ENCODE measurements at places on chromosomes 3 and 15.

GRCh38 chr3:65575376-65575840 lies 463.3 kb downstream of the MAGI1 start:
- no peak for DNase-seq

- DNase-seq = no peak
These were observed 222.3 kb upstream of the LRRFIP2 start for GRCh38 chr3:37396731-37397130.

- no peak for DNase-seq
These were observed 63.4 kb downstream of the OPA1 start for GRCh38 chr3:193656445-193656844.

DNA sequence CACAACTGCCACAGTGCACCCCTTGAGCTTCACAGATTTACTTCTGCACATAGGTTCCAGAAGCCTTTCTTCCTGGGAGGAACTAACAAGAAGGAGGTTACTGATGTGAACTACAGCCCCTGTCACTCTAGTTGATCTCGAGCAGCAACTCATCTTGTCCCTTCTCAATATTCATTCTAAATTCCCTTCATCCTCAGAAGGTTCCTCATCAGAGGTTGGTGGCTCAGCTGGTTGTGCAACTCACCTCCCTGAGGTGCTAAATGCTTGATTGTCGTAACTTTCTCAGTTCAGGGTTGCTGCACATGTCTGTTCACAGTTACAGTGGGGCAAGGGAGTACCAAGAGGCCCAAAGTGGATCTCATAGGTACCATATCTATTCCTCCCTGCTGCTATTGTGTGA lies 5.7 kb upstream of the A4GNT start:
- no peak for DNase-seq

DNA sequence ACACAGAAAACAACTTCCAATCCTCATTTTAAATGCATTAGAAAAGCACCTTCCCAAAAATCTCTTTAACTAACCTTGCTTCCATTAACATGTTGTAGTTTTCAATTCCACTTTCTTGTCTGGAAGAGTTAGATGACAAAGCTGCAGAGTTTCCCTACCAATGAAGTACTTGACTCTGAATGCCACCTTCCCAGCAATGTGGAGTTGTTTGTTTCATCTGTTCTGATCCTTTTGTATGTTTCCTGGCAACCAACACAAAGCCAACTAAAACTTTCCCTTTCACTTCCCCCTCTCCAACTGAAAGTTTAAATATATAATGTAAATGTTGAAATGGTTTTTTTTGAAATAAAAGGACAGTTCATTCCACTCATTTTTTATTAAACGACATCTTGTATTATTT lies at the start of gene WDR49:
TSS of gene WDR49 (minus strand) at position 183 of the 400 bp plus-strand sequence. CDS start 517 bp downstream, outside the sequence.
- no peak for DNase-seq

DNA sequence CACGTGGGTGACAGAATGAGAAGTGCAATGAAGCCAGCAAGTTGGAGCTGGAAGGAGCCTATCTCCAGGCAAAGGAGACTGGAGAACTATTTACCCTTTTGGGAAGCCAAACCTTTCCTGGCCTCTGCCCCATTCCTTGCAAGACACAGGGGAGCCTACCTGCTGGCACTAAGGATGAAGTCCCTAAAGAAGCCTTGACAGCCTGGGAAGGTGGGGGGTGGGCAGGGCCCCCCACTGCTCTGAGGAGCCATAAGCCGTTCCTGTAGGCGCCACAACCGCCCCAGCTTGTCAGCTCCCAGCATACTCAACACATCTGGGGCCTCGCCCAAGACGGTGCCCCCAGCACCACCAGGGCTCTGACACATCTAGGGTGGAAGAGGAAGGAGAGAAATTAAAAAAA lies 5.5 kb downstream of the CDAN1 start:
- no peak for DNase-seq

DNA sequence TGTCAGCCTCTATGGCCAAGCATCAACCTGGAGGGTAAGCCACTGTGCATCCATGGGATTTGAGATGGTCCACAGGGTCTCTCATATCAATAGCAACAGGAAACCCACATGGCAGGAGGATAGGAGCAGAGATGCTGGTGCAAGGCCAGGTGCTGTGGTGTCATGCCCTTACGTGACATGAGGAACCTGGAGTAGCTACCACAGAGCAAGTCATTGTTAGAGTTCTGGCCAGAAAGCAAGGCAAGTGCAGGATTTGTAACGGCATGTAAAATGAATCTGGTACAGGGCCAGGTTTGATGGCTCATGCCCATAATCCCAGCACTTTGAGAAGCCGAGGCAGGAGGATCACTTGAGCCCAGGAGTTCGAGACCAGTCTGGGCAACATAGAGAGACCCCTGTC lies 14.8 kb upstream of the ZNF774 start:
- no peak for DNase-seq

DNA sequence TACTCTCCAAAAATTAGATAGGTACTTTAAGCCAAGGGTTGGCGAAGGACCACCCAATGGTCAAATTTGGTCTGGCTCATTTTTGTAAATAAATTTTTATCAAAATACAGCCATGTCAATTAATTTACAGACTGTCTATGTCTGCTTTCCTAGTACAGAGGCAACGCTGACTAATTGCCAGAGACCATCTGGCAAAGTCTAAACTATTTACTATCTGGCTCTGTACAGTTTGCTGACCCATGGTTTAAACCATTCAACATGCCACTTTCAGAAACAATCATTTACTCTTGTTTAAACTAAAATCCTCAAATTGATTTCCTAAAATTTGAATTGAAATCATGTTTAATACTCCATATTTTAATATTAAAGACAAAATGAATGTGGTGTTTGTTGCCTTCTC lies 25.9 kb downstream of the CBLB start:
- no peak for DNase-seq

DNA sequence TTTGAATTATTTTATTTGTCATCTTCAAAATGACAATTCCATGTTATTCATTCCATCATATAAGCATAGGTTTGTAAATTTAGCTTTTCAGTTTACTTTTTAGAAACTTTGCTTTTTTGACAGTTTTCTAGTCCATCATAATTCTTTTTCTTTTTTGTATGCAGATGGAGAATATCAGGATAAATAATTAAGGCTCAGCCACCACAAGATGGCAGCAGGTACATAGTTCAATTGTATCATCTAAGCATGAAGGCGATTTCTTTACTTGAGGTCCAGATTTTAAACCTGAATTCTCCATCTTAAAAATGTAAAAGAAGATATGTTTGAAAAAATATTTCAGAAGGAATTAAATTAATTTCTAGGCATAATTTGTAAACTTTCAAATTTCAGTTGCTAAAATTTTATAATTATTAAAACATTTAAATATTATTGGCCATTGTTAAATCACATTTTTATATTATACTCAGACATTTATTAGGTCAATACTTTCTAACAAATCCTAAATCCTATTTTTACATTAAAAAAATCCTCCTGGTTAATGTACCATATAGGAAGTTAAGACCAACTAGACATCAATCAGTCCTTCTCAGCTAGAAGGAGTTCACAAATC lies 15.1 kb downstream of the PLSCR5 start:
- no peak for DNase-seq

GRCh38 chr3:22704571-22705354 lies 498.4 kb upstream of the UBE2E2 start:
- DNase-seq = no peak

GRCh38 chr3:123481722-123482457 lies 33.0 kb upstream of the ADCY5 start:
- DNase-seq = no peak

Measured in stimulated activated CD8-positive, alpha-beta memory T cell treated with anti-CD3 and anti-CD28 coated beads, Interleukin-7, amount 100 ng/mL, for 24 hours (primary cell).